ENCODE measurements at places on chromosomes 6 and 20.

GRCh38 chr20:24194143-24194542 lies 205.6 kb upstream of the GGTLC1 start:
- no peak for DNase-seq

GRCh38 chr6:131029626-131030297 lies 33.3 kb downstream of the EPB41L2 start:
- no peak for DNase-seq

DNA sequence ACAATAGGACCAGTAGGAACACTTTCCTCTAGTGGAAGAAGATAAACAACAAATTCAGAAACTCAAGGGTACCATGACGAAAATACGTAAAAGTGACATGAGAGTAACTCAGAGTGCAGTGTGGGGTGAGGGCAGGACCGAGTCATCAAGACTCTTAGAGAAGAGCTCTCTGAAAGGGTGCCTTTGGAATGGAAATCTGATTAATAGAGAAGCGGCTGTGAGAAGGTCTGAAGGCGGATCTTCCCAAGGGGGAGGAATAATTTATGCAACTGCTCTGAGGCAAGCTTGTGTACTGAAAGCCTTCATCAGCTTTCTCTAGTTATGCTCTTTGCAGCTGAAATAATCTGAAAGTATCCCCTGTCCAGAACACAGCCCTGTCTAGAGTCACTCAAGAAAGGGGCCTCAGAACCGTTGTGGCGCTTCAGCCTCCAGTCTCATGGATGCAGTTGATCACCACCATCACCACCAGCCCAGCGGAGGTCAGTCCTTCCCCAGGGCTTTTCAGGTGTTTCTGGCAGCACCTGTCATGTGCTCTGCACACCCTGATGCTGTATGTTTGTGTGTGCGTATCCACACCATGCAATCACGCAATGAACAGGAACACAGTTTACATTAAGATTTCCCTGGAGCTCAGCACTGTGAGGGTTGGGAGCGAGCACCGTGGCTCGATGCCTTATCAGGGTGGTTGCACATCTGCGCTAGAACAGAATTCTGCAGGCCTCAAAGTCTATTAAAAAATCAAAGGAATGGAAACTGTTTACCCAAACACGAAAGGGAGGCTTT lies 396.5 kb downstream of the SMOC2 start:
- no peak for DNase-seq

- no peak for DNase-seq
Measured at GRCh38 chr20:44574372-44574771, 8.0 kb upstream of the PKIG start.

DNA sequence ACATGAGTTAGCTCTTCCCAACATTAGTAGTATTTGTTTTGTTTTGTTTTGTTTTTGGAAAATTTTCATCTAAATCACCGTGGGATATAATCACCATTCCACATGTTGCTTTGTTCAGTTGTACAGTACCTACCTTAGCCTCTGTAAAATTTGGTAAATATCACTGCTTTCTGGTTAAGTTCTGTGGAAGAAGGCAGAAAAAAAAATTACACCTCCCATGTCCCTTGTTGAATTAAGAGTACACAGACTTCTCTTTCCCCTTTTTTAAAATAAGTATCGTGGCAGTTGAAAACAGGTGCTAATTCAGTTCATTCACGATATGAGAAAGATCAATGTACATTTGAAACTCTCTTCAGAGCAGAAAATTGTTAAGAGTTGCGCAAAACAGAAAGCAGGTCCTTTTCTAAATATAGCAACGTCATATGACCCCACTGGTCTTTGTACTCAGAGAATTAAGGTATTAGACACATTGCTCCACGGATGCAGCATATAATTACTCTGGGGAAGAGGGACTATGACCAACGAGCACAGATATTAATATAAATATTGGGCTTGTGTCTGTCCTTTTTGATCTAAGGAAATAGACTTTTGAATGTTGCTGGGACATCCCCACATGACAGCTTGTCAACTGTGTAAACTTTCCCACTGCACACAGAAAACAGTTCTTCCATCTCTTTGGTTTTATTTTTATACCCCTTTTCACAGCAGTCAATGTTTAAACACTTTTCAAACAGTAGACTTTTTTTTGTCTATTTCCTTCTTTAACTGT lies 58.6 kb upstream of the ZNF217 start:
- no peak for DNase-seq

DNA sequence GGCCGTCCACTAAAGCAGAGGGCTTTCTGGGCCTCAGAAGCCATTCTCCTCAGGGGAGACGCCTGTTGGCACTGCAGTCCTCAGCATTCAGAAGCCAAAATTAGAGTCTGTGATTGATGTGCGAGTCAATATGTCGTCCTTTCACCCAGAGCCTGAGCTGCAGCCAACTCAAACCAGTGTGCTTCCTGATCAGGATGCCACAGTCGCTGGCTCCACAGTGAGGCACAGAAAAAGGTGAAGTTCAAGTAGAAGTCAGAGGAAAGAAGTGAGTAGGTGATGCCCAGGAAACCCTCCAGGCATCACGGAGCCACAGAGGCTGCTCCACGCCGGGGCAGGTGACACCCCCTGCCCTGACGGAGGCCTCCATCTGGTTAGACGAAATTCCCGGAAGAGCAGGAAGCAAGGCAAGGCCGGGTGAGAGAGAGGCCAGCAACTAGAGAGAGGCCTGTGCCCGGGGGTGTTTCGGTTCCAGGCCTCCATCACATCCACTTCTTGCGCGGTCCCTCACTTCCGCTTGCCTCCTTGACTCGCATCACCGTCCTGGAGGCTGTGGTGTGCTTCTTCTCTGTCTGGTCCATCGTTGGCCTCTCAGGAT lies 177.7 kb upstream of the SNX9 start:
- no peak for DNase-seq

DNA sequence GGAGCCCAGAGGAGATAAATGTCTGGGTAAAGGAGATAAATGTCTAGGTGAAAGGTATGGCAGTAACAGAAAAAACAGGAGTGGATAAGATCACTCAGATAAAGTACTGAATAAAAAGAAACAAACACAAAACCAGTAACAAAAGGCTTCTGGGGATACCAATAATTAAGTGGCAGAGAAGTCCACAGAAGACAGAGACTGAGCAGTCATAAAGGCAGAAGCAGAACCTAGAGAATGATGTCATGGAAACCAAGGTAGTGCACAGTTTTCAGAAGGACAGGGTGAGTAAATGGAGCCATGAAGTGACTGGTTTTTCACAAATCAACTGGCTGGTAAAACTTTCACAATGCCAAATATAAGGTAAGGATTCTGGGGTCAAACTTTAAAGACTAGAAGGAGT lies 80.9 kb upstream of the PLN start:
- no peak for DNase-seq

- no peak for DNase-seq
Measured at GRCh38 chr20:48158014-48158413, 372.7 kb upstream of the SULF2 start.

- DNase-seq: no peak
Measured at GRCh38 chr6:167795321-167795811, 31.3 kb upstream of the AFDN start.

DNA sequence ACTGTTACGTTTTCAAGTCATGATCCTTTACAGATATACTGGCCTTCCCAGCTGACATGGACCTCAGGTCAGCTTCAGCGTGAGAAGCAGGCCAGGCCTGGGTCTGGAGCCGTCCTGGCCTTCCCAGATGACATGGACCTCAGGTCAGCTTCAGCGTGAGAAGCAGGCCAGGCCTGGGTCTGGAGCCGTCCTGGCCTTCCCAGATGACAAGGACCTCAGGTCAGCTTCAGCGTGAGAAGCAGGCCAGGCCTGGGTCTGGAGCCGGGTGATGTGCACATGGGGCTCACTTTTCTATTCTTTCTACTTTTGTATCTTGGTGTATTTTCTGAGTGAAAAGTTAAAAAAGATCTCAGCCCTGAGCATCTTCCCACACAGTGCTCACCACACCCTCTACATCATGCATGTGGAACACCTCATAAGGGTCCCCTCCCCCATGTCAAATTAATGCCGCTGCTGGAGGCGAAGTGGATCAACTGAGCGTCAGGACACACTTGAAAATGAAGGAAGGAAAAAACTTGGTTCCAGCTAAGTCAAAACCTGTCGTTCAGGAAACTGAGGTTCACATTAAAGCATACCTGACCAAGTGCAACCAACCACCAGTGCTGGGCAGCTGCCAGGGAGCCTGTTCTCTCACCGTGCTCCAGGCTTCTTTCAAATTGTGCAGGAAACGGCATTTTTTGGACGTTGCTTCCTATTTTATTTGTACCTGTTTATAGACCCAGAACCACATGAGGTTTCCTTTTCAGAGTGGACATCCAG lies 32.2 kb downstream of the KIF25 start:
- no peak for DNase-seq

DNA sequence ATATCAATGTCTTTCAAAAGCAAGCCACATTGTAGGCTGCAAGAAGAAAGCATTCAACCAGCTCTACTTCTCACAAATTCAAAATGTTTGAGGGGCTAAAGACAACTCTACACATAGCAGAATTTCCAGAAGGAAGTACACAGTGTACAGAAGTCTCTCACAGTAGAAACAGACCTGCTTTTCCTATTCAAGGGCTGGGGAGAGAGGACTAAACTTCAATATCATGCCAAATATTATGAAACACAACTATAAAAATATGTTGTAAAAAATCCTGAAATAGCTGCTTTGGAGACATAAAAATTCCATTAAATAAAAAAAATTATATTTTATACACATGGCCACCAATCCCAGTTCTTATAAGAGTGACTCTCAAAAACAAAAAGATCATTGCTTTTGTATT lies 70.8 kb upstream of the IPCEF1 start:
- DNase-seq: no peak

- DNase-seq: no peak
Measured at GRCh38 chr6:166267526-166267925, 40.7 kb downstream of the PRR18 start.

GRCh38 chr20:23277316-23277715 lies 73.3 kb upstream of the NXT1 start:
- no peak for DNase-seq

DNA sequence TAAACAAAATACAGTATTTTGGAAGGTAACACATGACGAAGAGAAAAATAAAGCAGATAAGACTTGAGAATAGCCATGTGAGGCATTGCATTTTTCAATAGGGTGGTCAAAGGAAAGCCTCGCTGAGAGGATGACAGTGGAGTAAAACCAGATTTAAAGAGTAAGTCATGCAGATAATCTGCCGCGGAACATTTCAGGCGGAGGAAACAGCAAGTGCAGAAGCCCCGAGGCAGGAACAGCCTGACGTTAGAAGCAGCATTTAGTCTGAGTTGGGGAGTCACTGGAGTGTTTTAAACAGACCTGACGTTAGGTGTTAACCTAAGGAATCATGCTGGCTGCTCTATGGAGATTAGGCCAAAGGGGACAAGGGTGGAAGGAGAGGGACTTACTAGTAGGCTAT lies 65.0 kb upstream of the VSTM2L start:
- DNase-seq: no peak

Data from NCI-H524 (cell line).